Stimulated activated CD4-positive, alpha-beta T cell treated with anti-CD3 and anti-CD28 coated beads, TNF-alpha, amount 100 ng/mL, for 24 hours (primary cell): ENCODE measurements at places on chromosomes 13 and 19.

GRCh38 chr13:106917673-106918556 is 350.0 kb upstream of the ARGLU1 start:
- peak; percentile 30 for DNase-seq

DNA sequence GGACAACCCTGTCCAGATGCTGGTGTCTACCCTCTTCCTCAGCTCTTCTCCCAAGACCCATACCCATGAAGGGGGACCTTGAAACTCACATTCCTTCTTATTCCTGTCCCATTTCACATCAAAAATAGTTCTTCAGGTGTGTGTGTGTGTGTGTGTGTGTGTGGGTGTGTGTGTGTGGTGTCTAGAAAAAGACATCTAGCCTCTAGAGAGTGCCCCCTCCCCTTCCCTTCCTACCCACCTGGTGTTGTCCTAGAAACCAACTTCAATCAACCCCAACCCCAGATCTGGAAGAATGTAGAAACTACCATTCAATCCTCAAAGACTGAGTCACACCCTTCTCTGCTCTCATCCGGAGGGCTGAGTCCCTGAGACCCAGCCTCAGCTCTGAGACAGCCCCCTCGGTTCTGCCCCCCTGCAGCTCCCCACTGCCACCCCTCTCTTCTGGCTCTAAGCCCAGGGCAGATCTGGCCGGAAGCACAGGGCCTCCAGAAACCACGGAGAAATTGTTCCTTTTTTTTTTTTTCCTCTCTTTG is 3.5 kb downstream of the KCNN4 start:
- DNase-seq = no peak

- no peak for DNase-seq
Measured at GRCh38 chr19:49282184-49282583, 42.8 kb downstream of the SLC6A16 start.

GRCh38 chr13:50463719-50464118 is 379.8 kb downstream of the DLEU7 start:
- DNase-seq = no peak

GRCh38 chr13:28585561-28585960 is 73.4 kb upstream of the POMP start:
- DNase-seq = no peak

DNA sequence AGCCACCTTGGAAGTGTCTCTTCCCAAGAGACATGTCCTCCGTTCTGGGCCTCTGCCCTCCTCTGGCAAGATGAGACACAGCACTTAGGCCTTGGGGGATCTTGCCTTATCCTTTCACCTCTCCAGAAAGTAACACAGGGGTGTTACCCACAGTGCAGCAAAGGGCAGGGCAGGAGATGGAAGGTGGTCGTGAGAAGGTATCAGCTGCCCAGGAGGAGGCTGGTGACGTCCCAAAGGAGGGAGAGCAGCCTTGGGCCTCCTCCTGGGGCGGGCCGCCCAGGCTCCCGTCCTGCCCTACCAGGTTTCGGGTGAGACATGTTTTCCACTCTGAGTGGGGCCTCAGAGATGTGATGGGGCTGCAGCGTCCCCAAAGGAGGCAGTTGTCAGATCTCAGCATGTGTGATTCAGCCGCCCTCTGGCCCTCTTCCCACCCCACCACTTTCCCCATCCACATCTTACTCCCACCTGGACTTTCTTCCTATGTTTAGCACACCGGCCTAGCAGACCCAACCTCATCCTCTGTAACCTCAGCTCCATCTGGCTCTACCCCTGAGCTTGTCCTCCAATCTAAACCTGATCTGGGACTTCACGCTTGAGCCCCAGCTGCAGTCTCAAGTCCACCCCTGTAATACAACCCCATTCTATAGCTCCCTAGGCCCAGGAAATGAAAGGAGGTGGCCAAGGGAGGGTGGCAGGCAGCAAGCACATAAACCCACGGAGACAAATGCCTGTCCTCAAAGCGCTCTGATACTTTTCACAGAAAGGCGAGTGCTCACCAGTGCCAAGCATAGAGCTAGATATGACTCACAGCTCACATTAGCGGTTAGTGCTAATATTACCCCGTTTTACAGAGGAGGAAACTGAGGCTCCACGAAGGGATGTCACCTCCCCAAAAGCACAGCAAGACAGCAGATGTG is 9.3 kb downstream of the POU2F2 start:
- DNase-seq = peak; percentile 80

DNA sequence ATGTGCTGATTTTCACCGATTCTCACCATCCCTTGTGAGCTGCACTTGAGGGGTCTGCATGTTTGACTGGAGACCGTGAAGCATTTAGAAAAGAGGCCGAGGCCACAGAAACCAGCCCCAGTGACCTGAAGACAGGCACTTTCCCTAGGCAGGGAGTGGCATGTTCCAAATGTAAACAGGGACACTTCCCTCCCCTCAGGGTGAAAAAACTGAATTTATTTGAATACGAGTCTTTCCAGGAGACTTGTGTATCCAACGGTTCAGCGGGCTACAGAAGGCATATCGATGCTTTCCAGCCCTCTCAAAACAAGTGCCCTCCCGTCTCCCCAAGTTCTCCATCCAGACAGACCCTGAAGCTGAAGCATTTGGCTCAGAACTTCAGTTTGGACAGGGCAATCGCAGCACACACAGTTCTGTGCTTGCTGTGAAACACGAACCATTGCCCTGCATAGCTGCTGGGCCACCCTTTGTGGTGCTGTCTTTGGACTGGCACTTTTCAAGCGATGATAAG is 106.1 kb downstream of the ZIC5 start:
- no peak for DNase-seq

GRCh38 chr13:30904043-30904442 is 2.0 kb upstream of the MEDAG start:
- no peak for DNase-seq

GRCh38 chr19:7533925-7534480 is 1.5 kb upstream of the PNPLA6 start:
- DNase-seq = peak; percentile 81

- DNase-seq = no peak
Measured at GRCh38 chr13:111976474-111977178, 90.3 kb upstream of the SOX1 start.

DNA sequence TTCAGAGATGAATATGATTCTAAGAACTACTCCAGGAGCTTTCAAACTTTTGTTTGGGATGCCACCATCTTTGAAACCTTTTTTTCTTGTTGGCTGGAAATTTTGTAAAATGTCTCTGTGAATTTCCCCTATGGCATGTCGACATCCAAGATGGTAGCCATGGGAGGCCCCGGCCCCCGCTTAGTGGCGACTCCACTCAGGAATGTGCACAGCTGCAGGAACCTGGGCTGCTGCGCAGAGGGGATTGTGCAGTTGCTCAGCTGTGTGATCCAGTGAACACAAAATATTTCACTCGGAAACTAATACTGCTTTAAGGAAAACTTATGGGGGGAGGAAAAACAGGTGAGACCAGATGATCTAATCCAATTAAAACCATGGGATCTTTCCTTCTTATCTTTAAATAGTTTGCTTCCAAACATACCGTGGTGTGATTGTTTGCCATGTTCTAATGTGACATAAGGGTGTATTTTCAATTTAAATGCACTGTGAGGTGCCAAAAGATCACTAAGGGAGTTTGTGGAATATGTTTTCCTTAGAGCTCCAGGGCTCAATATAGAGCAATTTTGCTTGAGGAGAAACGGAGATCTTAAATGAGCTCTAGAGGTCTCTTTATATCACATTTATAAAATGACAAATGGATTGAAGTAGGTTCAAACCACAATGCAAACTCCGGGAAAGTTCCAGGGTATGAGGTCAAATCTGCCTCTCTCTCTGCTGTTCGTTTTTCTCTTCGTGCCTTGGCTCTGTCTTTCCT is 497.7 kb downstream of the FGF9 start:
- no peak for DNase-seq

- DNase-seq = no peak
Measured at GRCh38 chr19:11165486-11166030, 10.0 kb upstream of the SPC24 start.

- DNase-seq = no peak
Measured at GRCh38 chr13:99037756-99038155, 59.9 kb upstream of the DOCK9 start.

DNA sequence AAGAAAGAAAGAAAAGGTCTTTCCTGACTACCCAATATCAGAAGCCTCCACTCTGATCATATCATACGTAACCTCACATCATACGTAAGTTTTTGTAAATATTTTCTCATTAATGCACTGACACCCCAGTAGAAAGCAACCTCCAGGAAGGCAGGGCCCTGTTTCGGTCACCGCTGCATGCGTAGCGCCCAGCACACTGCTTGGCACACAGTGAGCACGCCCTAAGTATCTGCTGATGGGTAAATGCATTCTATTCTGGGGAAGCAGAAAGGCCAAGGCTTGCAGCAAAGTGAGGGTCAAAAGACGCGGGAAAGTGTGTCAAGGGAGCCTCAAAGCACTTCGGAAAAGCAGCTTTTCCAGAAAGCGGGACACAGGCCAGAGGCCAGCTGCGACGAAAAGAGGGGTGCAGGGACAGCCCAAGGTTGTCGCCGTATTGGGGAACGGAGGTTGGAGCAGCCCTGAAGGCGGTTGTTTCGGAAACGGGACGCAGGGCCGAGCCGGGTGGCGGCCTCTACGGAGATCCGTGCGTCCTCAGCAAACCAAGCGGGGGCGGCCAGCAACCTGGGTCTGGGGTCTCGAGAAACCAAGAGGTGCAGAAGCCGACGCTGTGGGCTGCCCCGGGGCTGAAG is 463 bp downstream of the SUGP1 start:
- DNase-seq = no peak

- DNase-seq = no peak
Measured at GRCh38 chr19:35939307-35940077, 3.3 kb downstream of the LRFN3 start.

DNA sequence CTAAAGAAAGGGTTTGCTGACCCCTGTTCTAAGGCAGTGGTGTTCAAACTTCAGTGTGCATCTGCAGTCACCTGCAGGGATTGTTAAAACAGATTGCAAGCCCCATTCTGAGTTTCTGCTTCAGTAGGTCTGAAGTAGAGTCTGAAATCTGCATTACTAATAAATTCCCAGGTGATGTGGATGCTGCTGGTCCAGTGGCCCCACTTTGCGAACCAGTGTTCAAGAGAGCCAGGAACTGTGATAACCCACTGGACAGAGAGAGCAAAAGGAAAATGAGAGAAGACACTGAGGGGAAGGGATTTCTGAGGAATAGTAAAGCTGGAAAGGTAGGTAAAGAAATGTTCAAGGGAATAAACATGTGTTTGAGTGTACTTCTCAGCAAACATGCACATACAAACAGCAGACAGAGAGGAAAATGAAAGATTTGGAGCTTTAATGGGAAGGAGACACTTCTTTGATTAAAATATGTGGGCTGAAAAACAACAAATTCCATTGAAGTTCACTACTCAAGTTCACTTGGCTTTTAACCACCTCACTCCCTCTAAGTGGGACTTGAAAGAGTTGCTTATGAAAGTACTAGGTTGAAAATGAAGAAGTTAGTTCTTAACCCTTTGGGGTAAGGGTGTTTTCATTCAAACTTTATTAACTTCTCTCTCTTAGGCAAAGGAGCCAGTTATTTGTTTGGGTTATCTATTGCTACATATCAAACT is 26.4 kb upstream of the FAM216B start:
- DNase-seq = no peak

DNA sequence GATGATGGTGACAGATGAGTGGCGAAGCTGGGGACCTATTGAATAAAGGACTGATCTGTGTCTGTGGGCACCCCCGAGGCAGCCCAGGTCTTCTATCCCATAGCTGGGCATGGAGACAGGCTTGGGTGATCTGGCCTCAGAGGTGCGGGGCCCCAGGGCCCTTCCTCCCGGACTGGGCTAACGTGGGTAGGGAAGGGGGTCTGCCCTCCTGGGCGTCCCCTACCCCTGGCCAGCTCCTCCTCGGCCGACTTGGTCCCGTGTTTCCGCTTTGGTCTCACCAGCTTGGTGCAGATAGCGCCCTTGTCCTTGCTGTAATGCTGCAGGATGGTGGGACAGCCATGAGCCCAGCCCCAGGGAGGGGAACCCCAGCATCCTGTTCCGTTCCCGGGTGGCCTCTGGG is 3.3 kb downstream of the MATK start:
- no peak for DNase-seq

GRCh38 chr13:39781381-39781780 is 125.9 kb downstream of the COG6 start:
- no peak for DNase-seq

- no peak for DNase-seq
Measured at GRCh38 chr13:98959291-98959690, 18.6 kb downstream of the DOCK9 start.

DNA sequence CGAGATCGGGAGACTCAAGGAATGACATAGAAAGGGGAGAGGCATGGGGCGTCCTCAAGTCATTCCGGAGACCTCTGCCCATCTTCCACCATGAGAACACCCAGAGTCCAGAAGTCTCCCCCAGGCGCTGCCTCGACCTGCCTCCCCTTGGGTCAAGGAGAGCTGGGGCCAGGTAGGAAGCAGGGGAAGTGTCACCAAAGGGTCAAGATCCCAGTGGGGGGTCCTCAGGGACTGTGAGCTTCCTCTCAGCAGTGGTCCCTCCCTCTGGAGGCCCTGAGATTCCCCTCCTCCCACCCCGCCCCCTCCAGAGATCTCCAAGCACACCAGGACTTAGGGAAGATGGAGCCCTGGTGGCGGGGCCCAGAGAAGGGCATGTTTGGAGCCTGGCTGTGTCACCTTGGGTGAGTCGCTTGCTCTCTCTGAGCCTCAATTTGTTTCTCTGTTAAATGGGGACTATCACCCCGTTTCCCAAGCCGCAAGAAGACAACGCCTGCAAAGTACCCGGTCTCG is 919 bp downstream of the DACT3 start:
- DNase-seq = no peak

DNA sequence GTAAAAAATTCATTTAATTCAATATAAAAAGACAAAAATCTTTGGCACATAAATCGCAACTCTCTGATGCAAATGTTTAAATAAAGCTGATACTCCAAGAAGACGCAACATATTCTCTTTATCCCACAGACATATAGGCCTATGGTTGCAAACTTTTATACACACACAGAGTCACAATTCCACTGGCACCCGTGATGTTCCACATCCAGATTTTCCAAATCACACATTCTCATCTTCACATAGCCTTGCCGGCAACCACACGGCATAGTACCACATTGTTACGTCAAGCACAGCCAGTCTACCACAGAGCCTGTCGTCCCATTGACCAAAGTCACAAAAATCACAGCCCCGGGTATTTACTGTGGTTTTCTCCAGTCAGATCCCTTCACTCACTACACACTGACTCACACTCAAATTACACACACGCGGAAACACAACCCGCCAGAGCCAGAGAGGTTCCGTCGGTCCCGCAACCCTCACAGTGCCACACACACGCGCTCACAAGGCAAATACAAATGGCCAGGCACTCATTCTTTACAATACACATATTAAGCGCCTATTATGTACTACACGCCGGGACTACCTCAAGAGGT is 546 bp upstream of the ZNF546 start:
- DNase-seq = no peak

- no peak for DNase-seq
Measured at GRCh38 chr13:111874981-111875380, 192.0 kb upstream of the SOX1 start.

- DNase-seq = no peak
Measured at GRCh38 chr19:38683393-38684077, 36.1 kb downstream of the ACTN4 start.
